ENCODE measurements at places on chromosomes 3 and 15.

GRCh38 chr3:158845765-158846350 lies 44.0 kb downstream of the MFSD1 start:
- no peak for DNase-seq

- DNase-seq = peak; percentile 33
These were observed 5.3 kb downstream of the TUBGCP4 start for GRCh38 chr15:43376017-43376705.

DNA sequence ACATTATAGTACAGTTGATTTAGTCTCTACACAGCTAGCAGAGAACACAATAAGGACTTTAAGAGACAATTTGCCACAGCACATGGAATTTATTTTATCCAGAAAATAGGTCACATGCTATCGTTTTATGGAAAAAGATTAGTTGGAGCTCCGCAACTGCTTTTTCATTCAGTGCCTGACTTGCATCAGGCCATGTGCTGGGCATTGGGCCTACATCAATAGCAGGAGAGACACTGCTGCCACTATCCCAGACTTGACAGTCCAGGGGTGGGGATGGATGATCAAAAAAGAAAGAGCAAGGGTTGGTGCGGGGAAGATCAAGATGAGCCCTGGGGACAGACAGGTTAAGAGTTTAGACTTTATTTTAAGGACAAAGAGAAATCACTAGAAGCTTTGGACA lies 75.2 kb upstream of the C3orf80 start:
- DNase-seq = no peak

DNA sequence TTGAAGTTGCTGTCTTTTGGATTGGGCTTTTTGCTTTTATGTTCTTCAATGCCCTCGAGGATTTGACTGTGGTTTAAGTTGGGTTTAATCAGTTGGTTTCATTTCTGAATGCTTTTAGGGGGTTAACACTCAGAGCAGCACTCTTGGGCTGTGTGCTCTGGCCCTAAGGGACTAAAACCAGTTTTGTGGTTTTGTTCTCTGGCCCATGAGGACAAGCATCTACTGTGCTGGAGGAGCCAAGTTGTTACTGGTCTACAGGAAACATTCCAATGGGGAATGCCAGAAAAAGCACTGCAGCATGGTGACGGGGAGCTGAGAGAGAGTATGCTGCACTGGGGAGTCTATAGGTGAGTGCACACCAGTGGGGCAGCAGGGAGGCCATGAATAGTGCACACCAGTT lies 596.9 kb downstream of the ZBBX start:
- DNase-seq = no peak

DNA sequence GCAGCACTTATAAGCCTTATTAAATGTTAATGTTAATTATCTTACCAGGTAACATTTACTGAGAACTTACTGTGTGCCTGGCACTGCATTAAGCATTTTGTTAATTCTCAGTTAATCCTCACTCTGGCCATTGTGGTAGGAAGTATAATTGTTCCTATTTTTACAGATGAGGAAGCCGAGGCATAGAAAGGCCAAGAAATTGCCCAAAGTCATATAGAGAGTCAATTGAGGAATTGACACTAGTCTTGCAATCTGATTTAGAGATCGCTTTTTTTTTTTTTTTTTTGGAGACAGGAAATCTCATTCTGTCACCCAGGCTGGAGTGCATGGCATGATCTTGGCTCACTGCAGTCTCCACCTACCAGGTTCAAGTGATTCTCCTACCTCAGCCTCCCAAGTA lies 132.6 kb upstream of the PROK2 start:
- DNase-seq = no peak

GRCh38 chr3:32817558-32818228 lies at the start of gene TRIM71:
Gene TRIM71, plus strand, starts transcription at chr3:32817997. Its CDS starts 84 bp downstream, at chr3:32818081.
- DNase-seq = peak; percentile 21

DNA sequence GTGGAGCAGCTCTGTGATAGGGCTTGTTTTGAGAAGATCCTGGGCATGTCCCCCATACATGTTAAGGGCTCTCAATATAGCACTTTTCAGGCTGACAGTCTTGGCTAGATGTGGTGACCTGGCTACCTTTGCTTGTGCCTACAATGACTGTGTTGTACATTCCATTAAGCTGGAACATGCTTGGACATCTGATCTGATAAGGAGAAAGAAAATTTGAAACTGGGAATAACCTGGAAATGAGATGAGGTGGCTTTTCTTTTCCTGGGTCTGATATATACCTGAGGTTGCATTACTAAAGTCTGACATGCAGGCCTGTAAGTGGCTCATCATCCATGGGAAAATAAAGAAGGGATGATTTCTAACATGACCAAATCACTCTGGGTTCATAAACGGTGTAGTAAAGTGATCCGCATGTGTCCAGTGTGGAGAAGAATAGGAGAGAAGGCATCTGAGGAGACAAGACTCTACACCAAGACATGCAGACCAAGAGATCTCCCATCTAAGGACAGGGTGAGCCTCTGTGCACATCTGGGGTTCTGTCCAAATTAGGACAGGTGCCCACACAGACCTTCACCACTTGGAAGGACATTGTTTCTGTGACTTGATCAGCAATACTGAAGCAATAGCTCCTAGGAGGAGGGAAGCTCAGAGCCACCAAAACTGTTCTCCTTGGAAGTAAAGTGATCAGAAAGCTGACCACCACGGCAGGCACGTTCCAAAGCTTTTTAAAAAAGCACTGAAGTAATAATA lies 62.0 kb downstream of the KLHL6 start:
- no peak for DNase-seq

DNA sequence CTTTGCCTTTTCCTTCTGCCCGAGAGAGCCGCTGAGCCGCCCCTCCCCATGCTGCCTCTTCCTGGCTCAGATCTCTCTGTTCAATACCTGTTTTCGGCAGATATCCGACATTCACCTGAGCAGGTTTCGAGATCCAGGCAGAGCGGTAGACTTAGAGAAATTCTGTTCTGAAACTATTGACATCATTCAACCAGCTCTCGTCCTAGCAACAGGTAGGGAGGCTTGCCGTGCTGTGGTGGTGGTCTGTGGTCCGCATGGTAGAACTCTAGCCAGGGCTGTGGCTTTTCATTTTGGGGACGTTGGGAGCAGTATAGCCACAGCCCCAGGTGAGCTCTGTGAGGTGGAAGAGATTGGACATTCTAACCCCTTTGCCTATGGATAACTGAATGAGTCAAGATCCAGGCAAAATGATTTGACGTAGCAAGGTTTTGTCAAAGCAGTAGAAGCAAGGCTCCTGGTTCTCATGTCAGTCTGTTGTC lies 810 bp downstream of the TMEM62 start:
- DNase-seq = no peak

DNA sequence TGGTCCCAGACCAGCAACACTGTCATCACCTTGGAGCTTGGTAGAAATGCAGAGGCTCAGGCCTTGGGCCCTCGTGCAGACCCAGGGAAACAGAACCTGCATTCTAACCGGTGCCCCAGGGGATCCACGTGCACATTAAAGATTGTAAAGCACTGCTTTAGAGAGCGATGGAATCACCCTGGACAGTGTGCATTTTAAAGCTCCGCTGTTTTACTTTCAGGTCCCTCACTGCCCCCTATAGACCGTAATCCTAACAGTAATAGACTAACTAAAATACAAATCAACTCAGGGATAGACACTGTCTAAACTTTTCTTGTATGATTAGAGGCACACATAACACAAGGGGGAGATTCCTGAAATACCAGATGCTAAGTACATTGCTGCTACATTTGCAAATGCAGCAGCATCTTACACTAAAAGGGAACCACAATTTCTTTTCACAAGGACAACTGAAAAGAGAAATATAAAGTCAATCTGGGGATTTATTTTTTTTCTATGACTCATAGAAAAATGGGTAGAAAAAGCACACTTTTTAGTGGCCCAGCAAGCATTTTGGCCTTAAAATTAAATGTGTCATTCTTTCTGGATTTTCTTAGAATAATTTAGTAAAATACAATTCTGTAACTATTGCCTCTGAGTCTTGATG lies 10.5 kb upstream of the SH3GL3 start:
- no peak for DNase-seq

- DNase-seq = no peak
These were observed 58.5 kb downstream of the PIK3R4 start for GRCh38 chr3:130688015-130688688.

GRCh38 chr3:14275962-14276909 lies 97.6 kb downstream of the LSM3 start:
- no peak for DNase-seq

GRCh38 chr3:33523093-33523667 lies 83.0 kb upstream of the UBP1 start:
- DNase-seq = no peak

DNA sequence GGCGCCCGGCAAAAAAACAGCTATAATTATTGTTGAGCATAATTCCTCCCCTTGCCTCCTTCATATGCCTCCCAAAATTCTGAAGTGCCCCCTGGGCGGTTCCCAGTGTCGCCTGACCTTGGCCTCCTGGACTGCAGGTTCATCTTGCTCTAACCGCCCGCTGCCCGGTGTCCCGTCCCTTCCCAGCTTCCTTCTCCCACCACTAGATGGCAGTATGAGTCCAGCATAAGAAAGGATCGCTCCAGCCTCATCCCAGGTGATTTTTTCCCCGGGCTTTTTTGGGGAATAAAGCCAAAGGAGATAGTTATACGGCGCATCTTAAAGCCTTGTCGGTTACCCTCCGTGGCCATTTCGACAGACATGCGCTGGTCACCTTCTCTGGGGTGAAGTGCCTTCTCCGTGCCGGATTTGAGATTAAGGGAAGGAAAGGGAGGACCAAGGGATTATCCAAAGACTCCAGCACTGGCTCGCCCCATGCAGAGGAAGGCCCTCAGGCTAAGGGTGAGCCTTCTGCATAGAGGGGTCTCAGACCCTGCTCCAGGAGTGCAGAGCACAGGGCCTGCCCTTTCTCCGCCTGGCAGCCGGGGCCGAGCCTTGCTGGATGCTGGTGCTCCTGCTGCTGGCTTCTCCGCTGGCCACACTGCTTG lies 45.8 kb upstream of the TRA2B start:
- peak; percentile 53 for DNase-seq

DNA sequence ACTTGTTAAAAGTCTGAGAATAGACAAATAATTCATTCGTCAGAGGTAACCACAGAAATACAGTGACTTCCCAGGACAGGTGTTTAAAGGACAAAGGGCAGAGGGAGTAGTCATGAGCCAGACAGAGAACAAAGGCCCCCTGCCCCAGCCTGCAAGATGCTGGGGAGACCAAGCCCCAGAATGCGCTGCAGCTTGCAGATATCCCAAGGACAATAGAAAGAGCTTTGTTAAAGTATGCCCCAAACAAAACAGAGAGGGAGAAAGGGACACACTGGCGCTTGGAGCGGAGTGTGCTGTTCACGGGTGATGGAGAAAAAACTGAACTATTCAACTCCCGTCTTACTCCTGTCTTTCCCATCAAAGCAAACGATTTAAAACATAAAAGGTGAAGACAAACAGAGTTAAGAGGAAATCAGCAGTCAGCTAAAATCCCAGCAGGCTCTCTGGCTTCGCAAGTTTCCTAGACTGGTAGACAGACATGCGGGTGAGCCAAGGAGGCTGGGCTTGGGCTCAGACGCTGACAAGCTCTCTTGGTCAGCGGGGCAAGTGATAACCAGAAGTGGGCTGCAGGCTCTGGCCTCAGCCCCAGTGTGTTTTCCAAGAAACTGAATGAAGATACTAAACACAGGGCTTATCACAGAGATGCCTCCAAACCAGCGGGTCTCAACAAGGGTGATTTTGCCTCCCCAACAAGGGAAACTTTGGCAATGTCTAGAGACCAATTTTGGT lies 130.1 kb downstream of the UACA start:
- no peak for DNase-seq

GRCh38 chr15:42879443-42879842 lies 41.1 kb downstream of the TTBK2 start:
- DNase-seq = no peak

DNA sequence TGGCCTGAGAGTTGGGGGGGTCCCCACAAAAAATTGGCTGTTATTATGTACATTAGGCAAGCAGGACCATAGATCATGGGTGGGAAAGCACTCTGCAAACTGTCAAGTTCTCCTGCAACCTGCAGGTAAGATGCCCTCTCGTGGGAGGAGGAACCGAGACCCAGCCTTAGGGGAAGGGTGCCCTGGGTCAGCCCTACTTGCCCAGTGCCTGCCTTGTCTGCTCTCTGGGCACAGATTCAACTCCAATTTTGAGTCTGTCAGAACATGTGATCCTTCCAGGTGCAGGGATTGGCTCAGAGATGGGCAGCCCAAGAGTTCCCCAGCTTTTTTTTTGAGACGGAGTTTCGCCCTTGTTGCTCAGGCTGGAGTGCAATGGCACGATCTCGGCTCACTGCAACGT lies 99.2 kb downstream of the PLXNA1 start:
- no peak for DNase-seq

DNA sequence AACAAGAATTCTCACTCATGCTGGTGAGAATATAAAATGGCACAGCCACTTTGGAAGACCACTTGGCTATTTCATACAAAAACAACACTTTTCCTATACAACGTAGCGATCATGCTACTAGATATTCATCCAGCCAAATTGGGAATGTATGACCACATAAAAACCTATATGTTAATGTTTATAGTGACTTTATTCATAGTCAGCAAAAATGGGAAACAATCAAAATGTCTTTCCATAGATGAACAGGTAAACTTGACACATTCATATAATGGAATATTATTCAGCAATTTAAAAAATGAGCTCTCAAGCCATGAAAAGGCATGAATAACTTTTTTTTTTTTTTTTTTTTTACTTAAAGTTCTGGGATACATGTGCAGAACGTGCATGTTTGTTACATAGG lies 445.2 kb downstream of the ZBBX start:
- no peak for DNase-seq

GRCh38 chr3:172078721-172079120 lies 39.3 kb downstream of the FNDC3B start:
- no peak for DNase-seq

DNA sequence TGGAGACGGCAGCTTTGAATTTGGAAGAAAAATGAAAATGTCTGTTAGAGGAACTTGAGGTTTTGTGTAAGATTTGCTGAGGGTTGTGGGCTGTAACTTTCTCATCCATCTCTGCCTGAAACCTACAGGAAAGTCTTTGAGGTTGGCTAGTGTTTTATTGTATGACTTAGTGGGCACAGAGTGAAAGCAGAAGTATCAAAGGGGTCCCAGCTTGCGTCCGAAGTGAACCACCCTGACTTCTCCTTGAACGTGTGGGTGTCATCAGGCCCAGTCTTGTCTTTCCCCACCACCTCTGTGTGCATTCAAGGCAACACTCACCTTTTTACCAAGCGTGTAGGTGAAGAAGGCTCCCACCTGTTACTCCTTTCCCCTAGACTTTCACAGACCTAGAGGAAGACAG lies 682.1 kb upstream of the CFAP20DC start:
- DNase-seq = no peak

Measured in stimulated activated CD4-positive, alpha-beta T cell treated with anti-CD3 and anti-CD28 coated beads, Interleukin-2, amount 100 ng/mL, for 24 hours (primary cell).